ENCODE measurements at places on chromosomes 1 and 21. TPM values are rescaled to one million over a fixed set of nuclear protein-coding genes. Genes with fewer than 3 reads are reported as not detected.

The NDUFS5 gene
- 572 TPM for total RNA-seq

The ACOT11 gene
- 23.3 TPM for total RNA-seq

The ACTL8 gene
- total RNA-seq: not detected

The ERRFI1 gene
- total RNA-seq: 19.0 TPM

The SRSF4 gene
- 63.9 TPM for total RNA-seq

The VWA5B1 gene
- total RNA-seq: 0.06 TPM

DNA sequence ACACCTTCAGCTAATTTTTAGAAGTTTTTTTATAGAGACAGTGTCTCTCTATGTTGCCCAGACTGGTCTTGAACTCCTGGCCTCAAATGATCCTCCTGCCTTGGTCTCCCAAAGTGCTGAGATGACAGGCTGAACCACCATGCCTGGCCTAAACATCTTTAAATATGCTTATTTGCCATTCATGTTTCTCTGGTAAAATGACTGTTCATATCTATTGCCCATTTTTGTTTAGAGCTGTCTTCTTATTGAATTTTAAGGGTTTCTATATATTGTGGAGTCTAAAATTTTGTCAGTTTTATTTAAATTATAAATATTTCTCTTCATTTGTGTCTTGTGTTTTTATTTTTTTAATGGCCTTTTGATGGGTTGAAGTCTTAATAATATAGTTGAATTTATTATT is 3.0 kb upstream of the PM20D1 start:
- no peak for DNase-seq

DNA sequence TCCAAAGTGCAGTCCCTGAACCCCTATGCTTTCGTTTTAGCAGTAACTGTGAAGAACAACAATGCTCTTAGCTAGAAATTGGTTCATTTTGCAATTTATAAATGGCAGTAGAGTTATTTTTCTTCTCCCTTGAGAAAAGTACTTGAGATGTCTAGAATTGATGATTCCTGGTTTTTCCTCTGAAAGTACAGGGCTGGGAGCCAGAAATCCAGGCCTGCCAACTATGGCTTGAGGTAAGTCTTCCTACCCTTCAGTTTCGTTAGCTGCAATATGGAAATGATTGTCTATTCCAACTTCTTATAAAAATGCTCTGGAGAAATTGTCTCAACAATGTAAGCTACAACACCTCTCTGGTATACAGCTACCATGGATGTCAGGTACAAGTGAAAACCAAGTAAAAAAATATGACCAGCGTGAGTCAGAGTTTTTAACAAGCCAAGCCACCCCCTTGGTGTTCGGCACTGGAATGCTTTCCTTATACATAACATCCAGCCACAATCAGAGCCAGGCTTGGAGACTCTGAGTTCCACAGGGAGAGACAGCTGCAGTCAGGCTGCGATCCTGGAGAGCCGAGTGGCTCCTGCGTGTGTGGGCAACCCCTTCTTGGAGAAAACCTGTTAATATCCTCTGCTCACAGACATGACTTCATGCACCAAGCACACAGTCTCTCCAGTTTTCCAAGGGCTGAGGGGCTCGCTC is 22.0 kb downstream of the TSPAN2 start:
- no peak for DNase-seq

GRCh38 chr1:164765557-164765956 is 206.6 kb downstream of the PBX1 start:
- DNase-seq: no peak

- DNase-seq: peak; percentile 93
These were observed 7.0 kb upstream of the POFUT2 start for GRCh38 chr21:45294509-45295291.

DNA sequence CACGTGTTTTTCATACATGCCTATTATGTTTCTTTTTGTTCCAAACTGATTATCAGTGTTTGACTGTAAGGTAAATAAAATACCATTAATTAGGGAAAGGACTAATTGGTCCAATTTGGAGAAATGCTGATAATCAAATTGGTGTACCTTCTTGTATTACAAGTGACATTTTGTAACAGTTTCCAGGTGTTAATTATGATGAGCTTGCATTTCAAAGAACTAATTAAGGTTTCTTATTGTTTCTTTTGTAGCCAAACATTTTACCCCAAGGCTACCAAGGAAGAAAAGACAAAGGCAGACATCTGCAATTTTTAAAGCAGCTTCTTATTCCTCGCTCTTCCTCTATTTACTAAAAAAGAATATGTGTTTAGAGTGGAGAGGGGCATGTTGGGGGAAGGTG is 88.7 kb upstream of the GRIK1 start:
- DNase-seq: no peak

DNA sequence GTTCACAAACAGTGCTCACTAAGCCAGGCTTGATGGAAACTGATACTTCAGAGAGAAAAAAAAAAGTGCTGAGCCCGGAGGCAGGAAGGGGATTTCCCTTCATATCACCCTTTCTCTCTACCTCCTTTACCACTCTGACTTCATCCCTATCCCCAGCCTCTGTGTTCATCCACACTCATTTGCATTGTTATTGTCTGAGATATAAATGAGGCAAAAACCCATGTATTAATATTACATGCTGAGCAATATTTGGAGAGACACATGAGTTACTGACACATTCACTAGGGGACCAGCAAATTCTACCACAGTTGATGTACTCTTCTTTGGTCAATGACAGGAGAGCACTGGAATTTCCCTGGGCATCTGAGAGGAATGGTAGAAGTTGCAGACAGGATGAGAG is 175.8 kb downstream of the TNFSF18 start:
- no peak for DNase-seq

DNA sequence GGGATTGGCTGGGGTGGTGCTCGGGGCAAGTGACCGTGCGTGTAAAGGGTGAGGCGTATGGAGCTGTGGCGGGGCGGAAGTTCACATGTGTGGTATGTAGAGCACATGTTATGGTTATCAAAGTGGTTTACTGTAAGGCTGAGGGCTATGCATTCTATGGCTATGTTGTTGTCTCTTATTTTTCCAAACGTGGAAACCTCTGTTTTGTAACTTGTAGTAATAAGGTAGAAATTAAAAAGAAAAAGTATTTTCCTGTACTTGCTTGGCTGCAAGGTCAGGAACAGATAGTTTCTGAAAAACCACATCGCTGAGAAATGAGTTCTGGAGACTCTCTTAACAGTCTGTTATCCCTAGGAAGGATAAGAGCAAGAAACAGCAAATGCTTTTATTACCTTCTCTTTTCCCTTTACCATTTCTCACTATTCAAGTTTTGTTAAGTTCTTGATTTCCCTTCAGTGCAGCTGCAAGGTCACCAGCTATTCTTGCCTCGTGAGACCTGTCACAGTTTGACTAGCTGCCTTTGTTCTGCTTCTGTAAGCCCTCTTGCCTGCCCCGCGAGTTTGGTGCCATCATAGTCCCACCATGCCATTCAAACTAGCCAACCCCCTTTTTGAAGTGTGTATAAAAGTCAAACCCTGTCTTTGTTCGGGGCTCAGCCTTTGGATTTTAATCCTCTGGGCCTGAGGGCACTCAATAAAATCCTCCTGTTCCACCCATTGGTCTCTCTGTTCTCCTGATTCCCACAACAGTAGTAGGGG is 9.5 kb downstream of the RNU1-2 start:
- no peak for DNase-seq

DNA sequence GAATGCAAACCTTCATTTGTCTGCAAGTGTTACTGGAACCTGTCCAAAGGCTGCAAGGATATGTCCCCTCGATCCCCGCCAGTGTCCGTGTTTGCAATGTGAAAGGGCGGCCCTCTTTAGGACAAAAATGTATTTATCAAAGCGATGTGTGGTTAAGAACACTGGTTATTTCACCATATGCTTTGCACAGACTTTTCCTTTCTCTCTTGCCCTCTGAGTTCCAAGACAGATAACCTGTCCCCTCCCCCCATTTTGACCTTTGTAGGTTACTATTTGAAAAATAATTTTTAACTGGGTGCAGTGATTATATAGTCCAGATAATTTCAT is 1.8 kb downstream of the CHRM3 start:
- DNase-seq: no peak

- DNase-seq: peak; percentile 36
These were observed 28.7 kb upstream of the CDC14A start for GRCh38 chr1:100323419-100324106.
